ENCODE measurements at places on chromosomes 12 and 14.
A peak's percentile ranks its signal among the peaks of the same experiment; 100 is the strongest.

GRCh38 chr12:52649066-52649465 lies 2.9 kb downstream of the KRT2 start:
- no peak for DNase-seq

GRCh38 chr14:89630101-89630829 lies 213.2 kb upstream of the FOXN3 start:
- no peak for DNase-seq

DNA sequence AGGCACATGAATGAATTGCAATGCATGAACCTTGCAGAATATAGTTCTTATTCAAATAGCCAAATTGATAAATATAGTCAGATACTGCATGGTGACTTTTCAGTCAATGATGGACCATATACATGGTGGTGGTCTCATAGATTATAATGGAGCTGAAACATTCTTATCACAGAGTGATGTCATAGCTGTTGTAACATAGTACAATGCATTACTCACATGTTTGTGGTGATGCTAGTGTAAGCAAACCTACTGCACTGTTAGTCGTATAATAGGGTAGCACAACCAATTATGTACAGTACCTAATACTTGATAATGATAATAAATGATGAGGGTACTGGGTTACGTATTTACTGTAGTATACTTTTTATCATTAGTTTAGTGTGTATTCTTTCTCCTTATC lies 280.3 kb downstream of the BCAT1 start:
- DNase-seq, result peak; percentile 26

GRCh38 chr12:89427508-89428156 lies 75.3 kb upstream of the DUSP6 start:
- no peak for DNase-seq

Data from astrocyte of the hippocampus (primary cell).